Fibroblast of the aortic adventitia (primary cell): ENCODE measurements at places on chromosomes 13 and 19. TPM values are rescaled to one million over a fixed set of nuclear protein-coding genes. Genes with fewer than 3 reads are reported as not detected.

The PRKCG gene
- not detected in 2 replicates for total RNA-seq

DNA sequence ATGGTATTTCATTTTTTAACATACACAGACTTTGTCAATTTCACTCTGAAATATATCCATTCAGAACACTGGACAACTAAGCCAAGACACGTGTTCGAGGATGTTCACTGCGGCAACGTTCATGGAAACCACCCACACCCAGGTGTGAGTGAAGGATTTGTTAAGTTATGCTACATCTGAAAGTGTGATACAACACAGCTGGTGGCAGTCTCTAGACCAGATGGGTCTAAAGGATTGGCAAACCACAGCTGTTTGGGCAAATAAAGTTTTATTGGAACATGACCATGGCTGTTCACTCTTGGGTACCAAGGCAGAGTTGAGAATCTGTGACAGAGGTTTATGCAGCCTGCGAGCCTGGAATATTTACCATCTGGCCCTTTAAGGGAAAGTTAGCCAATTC lies 12.0 kb downstream of the SLC7A9 start:
- DNase-seq = no peak

DNA sequence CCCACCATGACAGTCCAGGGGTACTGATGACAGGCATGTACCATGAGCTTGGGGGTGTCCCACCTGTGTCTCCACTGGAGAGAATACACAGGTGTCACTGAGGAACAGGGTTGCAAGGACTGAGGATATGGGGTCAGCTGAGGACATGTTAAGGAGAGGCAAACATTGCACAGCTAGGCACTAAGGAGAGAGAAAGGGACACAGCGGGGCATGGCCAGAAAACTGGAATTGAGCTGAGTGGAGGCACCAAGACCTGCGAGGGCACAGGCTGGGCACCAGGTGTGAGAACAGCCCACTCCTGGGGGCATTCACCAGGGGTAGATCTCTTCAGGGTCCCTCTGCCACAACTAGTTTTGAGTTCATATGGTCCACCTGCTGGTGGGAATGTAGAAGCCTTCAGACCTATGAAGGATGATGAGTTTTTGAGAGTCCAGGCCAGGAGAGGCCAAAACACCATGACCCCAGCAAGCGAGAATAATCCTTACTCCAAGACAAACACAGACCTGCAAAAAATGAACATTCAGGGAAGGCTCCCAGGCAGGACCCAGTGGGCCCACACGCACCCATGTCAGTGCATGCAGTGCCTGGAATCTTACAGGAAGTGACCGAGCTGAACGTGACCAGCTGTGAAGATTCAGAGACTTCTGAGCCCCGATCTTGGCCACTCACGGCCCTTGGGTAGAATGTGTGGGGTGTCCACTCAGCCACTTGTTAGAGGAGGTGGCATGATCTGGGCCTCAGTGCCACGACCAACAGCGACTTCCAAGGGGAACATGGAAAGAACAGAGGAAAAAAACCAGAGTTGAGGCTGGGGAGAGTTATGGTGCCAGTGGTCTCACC lies 1.4 kb upstream of the ZNF584 start:
- DNase-seq = no peak

GRCh38 chr13:98411013-98411412 lies 165.9 kb downstream of the STK24 start:
- no peak for DNase-seq

DNA sequence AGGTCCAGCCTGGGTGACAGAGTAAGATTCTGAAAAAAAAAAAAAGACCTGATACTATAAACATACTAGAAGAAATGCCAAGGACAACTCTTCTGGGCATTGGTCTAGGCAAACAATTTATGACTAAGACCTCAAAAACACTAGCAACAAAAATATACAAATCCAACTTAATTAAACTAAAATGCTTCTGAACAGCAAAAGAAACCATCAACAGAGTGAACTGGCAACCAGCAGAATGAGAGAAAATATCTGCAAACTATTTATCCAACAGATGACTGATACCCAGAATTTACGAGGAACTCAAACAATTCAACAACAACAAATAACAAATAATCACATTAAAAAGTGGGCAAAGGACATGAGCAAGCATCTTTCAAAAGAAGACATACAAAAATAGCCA lies 26.8 kb upstream of the GPC6 start:
- DNase-seq = no peak

The SGCG gene
- 2.1 and 15.4 TPM in 2 replicates for total RNA-seq

- DNase-seq = no peak
Observed at GRCh38 chr19:55340784-55341147, 1.1 kb downstream of the KMT5C start.

DNA sequence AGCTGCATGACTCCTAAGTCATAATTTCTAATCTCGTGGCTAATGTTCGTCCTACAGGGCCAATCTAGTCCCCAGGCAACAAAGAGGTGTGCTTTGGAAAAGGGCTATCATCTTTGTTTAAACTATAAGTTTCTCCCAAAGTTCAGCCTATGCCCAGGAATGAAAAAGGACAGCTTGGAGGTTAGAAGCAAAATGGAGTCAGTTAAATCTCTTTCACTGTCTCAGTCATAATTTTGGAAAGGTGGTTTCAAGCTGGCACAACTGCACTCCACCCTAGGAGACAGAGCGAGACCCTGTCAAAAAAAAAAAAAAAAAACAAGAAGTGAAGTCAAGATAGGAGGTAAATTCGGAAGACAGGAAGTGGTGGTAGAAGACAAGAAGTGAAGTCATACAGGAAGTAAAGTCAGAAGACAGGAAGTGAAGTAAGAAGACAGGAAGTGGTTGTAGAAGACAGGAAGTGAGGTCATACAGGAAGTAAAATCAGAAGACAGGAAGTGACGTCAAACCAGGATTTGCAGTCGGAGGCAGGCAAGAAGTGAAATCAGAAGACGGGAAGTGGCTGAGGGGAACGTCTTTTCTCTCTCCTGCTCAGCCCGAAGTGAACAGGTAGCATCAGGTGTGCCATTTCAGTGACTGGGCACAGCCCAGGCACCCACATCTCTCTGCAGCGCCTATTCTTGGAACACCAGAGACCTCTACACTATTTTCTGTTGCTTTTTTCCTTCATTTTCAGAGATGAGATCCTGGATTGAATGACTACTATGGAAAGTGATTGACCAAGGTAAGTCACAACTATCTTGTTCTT lies 32.2 kb downstream of the GP6 start:
- DNase-seq = no peak

DNA sequence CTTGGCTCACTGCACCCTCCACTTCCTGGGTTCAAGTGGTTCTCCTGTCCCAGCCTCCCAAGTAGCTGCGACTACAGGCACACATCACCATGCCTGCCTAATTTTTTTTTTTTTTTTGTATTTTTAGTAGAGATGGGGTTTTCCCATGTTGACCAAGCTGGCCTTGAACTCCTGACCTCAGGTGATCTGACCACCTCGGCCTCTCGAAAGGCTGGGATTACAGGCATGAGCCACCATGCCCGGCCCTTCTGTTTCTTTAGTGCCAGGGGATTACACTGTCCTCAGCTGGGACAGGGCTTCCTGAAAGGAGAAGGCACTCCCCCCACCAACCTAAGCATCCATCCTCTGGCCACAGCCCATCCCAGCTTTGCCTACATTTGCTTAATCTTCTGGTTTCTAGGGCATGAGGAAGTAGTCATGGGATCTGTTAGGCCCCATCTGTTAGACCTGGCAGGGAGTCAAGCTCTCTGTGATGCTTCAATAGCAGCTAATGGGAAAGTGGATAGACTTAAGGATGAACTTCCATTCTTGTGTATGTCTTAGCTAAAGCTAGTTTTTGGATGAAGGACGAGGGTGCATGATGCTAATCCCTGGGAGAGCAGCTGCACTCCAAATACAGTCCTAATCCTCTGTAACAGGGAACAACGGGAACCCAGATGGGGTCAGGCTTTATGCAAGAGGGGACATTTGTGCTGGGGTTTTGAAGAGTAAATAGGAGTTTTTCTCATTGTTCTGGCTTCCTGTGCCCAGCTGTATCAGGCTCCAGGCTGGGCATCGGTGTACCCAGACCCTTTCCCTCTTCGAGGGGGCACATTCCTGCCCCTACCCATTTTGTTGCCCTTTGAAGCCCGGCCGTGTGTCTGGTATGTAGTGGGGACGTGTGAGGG lies 2.6 kb downstream of the VAV1 start:
- peak; percentile 10 for DNase-seq
